CD4-positive, alpha-beta T cell treated with Interleukin-17A for 4 hours (primary cell): ENCODE measurements at places on chromosomes 13 and 19.
A peak's percentile ranks its signal among the peaks of the same experiment; 100 is the strongest.

DNA sequence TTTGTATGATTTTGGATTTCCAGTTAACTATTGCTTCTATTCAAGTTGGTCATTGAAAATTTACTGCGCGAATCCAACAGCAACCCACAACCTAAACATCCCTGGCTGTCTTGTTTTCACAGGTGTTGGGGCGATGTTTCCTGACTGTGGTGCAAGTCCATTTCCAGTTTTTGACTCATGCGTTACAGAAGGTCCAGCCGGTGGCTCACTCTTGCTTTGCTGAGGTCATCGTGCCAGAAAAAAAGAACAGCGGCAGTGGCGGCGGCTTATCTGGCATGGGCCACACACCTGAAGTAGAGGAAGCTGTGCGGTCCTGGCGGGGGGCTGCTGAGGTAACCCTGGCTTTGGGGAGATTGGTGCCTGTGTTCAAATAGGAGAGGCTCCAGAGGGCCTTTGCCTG lies 45.2 kb upstream of the GPI start:
- DNase-seq, result no peak

GRCh38 chr19:47865166-47865565 lies 6.1 kb downstream of the TPRX2 start:
- no peak for DNase-seq

- no peak for DNase-seq
Measured at GRCh38 chr19:7699417-7700401, 2.2 kb downstream of the FCER2 start.

- DNase-seq, result no peak
Measured at GRCh38 chr19:16851031-16851712, 22.0 kb downstream of the SIN3B start.

GRCh38 chr13:80473695-80474094 lies 132.8 kb upstream of the SPRY2 start:
- no peak for DNase-seq

GRCh38 chr19:15107061-15108010 lies at the start of gene SYDE1:
TSS of gene SYDE1 (plus strand) at chr19:15107401. CDS start at chr19:15107434, 33 bp downstream.
- DNase-seq, result peak; percentile 35

DNA sequence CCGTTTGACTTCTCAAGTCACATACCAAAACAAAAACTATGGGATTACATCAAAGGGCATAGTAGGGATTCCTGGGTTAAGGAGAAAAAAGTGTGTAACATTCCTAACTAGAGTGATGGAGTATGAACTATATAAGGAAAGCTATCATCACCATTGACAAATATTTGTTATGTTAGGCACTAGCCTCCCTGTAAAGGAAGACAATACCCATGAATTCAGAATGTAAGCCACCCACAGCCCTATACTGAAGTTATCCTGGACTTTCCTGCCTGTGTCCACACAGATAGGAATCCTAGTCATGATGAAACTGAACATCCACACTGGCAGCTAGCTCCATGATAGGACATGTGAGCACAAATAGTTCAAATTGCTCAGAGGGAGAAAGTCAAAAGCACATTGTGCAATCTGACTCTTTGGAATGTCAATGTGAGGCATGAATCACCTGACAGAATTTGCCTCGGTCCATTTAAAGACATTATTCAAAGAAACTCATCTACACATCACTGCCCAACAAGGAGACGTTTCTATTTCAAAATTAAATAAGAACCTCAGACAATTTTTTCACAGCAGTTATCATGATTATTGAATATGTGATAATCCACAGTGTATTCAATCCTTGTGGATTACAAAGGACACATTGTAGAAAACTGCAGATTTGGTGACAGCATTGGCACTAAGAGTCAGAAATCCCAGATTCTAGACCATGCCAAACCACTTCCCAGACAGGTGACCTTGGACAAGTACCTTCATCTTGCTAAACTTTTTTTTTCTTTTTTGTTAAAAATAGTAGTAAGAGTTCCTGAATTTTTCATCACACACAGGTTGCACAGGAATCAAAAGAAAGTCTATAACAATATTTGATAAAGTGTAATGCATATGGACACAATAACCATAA lies 529.3 kb downstream of the IRS2 start:
- no peak for DNase-seq

- no peak for DNase-seq
Measured at GRCh38 chr19:9644472-9644871, 23.4 kb upstream of the ZNF561 start.

- DNase-seq, result no peak
Measured at GRCh38 chr13:46598140-46598819, 45.3 kb downstream of the LRCH1 start.

DNA sequence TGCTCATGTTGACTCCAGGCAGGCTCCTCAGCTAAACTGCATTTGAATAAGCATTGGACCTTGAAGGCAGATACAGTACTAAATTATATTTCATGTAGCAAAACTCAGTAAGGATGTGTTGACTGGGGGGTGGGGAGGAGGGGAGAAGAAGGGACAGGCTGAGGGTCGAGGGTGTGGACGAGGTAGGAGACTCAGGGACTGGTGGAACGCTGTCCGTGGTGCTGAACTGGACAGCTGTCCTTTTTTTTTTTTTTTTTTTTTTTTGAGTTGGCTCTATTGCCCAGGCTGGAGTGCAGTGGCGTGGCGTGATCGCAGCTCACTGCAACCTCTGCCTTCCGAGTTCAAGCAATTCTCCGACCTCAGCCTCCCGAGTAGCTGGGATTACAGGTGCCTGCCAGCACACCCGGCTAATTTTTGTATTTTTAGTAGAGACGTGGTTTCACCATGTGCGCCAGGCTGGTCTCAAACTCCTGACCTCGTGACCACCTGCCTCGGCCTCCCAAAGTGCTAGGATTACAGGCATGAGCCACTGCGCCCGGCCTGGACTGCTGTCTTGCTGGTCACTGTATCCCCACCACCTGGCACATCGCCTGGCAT lies 33.2 kb upstream of the CASP14 start:
- DNase-seq, result no peak

DNA sequence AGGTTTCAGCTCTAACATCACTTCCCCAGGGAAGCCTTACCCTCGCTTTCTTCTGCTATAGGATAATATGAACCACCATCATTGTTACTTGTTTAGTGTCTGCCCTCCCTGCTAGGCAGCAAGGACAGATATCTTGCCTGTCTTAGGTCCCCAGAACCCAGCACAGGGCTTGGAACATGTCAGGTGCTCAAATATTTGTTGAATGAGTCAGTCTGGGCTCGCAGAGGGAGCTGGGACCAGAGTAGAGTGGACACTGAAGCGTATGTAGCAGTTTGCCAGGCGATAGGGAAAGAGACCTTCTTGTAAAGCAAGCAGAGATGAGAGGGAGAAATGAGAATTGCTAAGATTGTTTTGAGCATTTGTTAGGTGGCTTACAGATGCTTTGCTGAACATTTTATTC lies 11.7 kb downstream of the BCKDHA start:
- no peak for DNase-seq

DNA sequence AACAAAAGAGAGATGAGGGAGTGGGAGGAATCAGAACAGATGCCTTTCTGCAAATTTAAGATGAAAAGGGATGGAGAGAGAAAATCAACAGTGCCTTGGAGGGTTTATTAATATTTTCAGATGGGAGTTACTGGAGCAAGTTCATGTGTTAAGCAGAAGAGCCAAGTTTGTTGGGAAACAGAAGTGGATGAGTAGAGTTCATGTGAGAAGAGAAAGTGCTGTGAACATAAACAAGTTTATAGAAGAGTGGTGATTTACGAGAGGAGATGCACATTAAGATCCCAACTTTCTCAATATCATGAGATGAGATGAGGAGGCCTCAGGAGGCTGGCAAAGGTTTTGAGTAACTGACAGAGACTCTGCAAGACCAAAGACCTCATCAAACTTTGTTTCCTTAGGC lies 274.1 kb upstream of the HTR2A start:
- DNase-seq, result no peak

GRCh38 chr13:40318366-40318765 lies 348.1 kb downstream of the FOXO1 start:
- peak; percentile 16 for DNase-seq

DNA sequence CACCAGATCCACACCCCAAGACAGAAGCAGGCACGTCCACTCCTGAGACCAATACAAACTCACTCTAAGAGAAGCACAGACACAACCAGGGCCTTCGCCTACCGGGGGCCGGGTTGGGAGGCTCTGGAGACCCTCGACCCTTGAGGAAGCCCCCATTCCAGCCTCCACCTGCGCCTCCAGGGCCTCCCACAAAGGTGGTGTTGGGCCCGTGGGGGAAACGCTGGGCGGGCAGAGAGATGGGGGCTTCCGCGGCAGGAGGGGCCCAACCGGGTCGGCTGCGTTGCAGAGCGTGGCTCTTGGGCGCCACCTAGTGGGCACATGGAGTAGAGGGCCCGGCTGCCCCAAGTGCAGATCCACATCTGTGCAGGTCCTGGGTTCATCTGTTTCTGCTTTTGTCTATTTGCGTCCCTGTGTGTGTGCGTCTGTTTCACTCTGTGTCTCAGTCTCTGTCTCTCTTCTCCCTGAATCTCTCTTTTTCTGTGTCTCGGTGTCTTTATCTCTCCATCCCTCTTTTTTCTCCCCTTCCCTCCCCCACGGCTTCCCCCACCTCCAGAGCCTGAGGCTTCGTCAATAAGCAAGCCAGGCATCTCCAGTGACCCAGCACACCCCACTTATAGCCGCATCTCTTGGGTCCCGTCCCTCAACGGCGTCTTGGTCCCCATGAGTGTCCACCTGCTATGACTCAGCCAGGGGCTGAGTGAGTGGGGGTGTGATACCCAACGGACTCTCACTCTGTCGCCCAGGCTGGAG lies 10.5 kb upstream of the TINCR start:
- peak; percentile 79 for DNase-seq

DNA sequence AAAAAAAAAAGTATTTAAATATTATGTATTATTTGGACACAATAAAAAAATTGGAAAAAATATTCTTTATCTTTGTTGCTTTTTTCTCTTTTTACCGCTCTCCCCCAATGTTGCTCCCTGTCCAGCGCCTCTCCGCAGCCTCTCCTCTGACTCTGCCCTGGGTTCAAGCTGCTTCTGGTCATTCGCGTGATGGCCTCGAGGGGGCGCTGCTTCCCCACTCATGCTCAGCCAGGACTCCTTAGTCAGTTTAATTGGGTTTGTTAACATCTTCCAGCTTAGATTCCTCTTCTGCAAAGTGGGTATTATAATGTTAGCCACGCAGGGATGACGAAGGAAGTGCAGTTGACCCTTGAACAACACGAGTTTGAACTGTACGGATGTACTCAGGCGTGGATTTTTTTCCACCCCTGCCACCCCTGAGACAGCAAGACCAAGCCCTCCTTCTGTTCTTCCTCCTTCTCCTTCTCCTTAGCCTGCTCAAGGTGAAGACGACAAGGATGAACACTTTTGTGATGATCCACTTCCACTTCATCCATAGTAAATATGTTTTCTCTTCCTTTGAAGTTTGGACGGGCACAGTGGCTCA lies 4.9 kb upstream of the NWD1 start:
- peak; percentile 47 for DNase-seq

- DNase-seq, result no peak
Measured at GRCh38 chr13:99464441-99464949, 36.8 kb upstream of the TM9SF2 start.

- DNase-seq, result no peak
Measured at GRCh38 chr13:71079638-71080037, 787.4 kb downstream of the DACH1 start.

DNA sequence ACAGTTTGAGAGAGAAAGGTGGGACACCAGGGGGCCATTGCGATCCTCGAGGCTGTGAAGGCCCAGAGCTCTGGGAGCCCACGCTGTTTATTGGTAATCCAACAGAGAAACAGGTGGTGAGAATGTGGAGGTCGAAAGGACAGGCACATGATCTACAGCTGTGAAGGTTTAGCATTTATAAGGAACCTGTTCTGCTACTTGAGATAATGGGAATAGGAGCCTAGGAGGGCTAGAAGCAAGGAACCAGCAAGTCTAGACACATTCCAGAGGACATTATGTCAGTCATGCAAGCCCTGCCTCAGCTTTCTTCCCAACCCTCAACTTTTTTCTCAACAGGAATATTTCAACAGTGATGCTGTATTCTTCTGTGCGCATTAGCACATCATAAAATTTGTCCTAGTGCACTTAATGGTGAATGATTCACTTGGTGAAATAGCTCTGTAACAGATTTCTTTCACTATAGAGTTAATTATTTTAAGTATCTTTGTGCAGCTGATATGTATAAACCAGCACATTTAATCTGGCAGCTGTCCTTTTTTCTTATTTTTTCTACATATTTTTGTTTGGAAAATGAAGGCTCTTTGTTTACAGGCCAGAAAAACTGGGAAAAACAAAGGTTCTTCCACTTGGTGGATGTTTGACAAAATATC lies 25.4 kb downstream of the ZNF90 start:
- DNase-seq, result no peak

- DNase-seq, result no peak
Measured at GRCh38 chr13:65971541-65971940, 1258.6 kb downstream of the PCDH9 start.

GRCh38 chr13:98556968-98557631 lies 19.8 kb downstream of the STK24 start:
- DNase-seq, result peak; percentile 41

DNA sequence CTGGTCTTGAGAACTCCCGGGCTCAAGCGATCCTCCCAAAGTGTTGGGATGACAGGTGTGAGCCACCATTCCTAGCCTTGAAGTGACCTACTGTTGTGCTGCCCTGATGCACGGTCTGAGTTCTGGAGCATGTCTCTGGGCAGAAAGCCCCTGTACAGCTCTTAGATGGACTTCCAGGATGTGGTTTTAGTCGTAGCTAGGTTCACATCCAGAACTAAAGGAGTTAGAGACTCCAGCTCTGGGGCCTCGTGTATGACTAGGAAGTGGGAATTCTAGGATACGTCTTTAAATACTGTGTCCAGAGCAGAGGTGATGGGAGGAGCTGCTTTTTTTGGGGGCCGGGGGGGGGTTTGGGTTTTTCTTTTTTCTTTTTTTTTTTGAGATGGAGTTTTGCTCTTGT lies 12.2 kb downstream of the UPF1 start:
- DNase-seq, result no peak

DNA sequence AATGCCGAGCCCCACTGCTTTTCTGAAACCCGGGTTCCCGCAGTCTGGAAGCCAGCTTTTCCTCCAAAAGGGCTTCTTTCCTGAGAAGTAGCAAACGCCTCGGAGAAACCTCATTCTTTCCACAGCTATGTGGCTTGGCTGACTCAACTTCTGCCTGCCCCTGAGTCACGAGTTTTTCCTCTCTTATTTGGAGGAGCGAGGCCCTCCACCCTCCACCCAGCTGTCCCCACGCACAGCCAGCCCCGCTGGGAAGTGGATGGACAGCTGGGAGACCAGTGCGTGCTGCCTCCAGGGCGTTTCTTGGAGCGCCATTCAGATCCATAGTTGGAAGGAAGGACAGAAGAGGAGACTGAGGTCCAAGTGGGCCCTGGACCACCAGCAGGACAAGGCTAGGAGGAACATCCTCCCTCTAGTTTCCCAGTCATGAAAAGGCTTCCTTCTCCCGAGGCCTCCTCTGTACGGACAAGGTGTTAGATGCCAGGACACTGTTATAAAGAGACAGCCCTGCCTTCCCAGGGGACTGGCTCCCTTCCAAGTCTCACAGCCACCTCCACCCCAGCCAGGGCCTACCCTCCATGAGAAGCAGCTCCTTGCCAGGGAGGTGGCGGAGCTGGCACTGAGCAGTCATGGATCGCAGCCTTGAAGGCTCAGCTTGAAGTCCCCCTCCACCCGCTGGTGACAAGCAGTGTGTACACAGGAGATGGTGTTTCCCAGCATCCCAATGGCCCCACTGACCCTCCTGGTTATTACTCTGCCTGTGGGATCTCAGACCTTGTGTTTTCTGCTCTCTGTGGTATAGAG lies 2.5 kb upstream of the PLEKHF1 start:
- DNase-seq, result no peak

GRCh38 chr19:55209693-55210472 lies 582 bp upstream of the PTPRH start:
- no peak for DNase-seq
